ENCODE measurements at places on chromosomes 5 and 9.

GRCh38 chr5:133509742-133510079, 102.6 kb downstream of the FSTL4 start:
- no peak for DNase-seq

- no peak for DNase-seq
Measured at GRCh38 chr5:33468775-33469435, 28.1 kb downstream of the TARS1 start.

- DNase-seq: no peak
Measured at GRCh38 chr5:372556-372995, 51.1 kb downstream of the AHRR start.

GRCh38 chr5:173472164-173472563, 143.9 kb upstream of the STC2 start:
- no peak for DNase-seq

DNA sequence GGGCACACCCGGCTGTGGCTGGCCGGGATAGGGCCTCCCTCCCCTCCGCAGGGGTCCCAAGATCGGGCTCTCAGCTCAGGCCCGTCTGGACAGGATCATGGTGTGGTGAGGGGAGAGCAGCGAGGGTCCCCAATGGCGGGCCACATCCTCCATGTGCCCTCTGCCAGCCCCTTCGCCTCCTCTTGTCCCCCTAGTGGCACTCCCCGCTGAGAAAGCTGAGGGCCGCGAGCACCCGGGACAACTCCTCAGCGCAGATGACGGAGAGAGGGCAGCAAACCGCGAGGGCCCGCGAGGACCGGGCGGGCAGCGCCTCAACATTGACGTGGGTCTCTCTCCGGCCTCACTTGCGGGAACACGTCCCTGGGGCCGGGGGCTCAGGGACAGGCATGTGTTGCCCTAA, 24.6 kb downstream of the NKD2 start:
- DNase-seq: no peak

DNA sequence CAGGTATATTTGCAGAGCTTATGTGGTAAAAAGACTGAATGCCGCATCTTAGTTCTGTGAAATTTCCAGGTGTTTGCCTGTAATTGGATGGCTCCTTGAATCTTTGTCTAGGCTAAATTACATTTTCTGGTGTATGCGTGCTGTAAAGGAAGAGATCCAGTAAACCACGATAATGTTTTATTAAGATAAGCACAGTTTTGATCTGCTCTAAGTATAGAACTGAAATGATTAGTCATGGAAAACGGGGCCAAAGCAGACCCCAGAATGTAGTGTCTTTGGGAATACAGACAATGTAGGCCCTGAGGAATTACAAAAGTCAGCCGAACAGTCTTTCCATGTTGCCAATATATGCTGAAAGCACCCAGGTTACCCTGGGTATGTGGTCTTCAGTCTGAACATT, 257.3 kb downstream of the FANCC start:
- DNase-seq: no peak

- DNase-seq: no peak
Measured at GRCh38 chr5:154673506-154673905, 81.7 kb upstream of the LARP1 start.

DNA sequence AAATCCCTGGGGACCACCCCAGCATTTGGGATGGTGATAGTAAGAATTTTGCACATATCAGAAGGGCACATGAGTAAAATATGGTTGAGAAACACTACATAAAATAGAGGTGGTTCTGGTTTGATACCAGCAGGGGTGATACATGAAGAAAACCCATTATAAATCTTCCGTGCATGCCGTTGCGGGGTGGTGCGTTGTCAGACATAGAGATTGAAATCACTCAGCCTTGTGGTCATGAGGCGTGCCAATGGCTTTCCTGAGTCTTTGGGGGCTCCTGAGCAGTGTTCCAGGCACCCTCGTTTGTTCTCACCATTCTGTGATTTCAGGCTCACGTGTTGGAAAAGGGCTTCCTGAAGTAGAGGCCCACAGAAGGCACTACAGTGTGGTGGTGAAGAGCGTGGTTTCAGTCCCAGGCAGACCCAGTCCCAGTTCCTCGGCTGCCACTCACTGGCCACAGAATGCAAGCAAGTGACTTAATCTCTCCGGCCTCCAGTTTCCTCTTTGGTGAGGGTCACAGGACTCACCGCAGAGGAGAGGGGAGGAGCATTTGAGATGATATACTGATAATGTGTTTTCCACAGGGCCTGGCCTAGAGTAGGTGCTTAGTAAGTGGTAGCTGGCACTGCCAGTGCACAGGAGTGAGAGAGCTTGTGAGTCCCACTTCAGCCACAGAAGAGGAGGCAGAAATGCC, 20.5 kb upstream of the GLRX start:
- DNase-seq: no peak

- no peak for DNase-seq
Measured at GRCh38 chr5:1729641-1730486, 69.8 kb downstream of the MRPL36 start.

DNA sequence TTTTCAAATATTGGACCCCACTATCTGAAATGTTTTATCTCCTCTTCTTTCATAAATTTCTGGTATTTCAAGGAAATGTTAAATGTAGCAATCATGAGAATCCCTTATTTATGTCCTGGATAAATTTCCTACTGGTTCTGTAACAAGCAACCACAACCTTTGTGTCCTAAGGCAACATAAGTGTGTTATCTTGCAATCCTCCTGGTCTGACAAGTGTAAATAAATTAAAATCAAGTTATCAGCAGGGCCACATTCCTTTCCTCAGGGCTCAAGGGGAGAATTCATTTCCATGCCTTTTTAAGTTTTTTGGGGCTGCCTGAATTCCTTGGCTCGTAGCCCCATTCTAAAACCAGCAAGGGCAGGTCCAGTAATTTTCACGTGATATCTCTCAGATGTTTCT, 83.2 kb downstream of the CDH9 start:
- no peak for DNase-seq

DNA sequence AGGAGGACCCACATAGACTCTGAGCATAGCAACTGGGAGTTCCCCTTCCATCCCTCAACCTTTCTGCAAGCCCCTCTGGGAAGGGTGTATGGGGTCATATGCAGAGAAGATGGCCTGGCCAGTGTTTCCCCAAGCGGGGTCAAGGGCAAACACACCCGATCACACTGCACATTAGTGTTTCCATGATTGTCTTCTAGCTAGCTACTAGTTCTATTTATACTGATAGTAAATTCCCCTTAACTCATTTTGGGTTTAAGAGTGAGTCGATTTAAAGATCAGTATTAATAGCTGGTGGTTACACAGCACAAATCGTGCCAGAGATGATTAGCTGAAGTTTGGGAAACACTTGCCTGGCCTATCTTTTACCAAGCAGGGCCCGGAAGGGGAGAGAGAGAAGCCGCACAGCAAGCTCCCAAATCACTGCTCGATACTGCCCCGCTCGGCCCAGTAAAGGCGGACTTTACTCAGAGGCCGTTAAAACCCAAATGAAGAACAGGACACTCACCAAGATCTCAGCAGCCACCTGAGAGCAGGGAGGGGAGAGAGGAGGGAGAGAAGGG, 29.4 kb upstream of the TNIP1 start:
- DNase-seq: no peak

DNA sequence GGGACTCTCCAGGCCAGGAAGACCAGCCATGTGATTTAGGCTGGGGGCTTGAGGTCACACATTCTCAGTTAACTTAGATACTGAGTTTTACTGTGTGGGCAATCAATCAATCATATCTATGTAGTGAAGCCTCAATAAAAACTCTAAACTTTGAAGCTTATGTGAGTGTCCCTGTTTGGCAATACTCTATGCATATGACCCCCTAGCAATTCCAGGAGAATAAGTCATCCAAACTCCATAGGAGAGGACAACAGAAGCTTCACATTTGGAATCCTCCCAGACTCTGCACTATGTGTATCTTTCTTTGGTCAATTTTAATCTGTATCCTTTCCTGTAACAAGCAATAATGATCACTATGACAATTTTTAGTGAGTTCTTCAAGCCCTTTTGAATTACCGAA, 216.8 kb upstream of the RGMB start:
- no peak for DNase-seq

GRCh38 chr9:20550326-20550725, 72.0 kb downstream of the MLLT3 start:
- no peak for DNase-seq

DNA sequence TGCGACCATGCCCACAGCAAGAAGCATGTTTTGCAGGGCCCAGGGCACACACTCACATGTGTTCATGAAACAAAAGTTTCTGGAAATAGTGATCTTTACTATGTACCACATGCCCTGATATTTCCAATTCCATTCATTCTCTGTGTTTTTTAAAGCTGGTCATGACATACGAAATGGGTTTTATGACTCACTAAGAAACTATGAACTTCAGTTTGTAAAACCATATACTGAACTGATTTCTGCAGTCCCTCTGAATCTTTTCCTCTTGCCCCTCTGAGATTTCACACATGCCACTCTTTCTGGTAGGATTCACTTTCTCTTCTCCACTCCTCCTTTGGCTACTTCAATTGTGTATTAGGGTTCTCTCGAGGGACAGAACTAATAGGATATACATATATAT, 416.1 kb upstream of the TRPC7 start:
- DNase-seq: no peak

GRCh38 chr9:136044971-136045594, 50.0 kb downstream of the NACC2 start:
- no peak for DNase-seq

- no peak for DNase-seq
Measured at GRCh38 chr5:172118891-172119290, 69.1 kb downstream of the STK10 start.

- DNase-seq: no peak
Measured at GRCh38 chr5:165783024-165783423, 2277.6 kb downstream of the MAT2B start.

All from activated CD8-positive, alpha-beta memory T cell treated with anti-CD3 and anti-CD28 coated beads for 1 hour (primary cell).